ENCODE measurements at places on chromosomes 7 and 10.
A peak's percentile ranks its signal among the peaks of the same experiment; 100 is the strongest.

- peak; percentile 88 for DNase-seq
Measured at GRCh38 chr10:17217631-17218232, 10.3 kb upstream of the VIM start.

DNA sequence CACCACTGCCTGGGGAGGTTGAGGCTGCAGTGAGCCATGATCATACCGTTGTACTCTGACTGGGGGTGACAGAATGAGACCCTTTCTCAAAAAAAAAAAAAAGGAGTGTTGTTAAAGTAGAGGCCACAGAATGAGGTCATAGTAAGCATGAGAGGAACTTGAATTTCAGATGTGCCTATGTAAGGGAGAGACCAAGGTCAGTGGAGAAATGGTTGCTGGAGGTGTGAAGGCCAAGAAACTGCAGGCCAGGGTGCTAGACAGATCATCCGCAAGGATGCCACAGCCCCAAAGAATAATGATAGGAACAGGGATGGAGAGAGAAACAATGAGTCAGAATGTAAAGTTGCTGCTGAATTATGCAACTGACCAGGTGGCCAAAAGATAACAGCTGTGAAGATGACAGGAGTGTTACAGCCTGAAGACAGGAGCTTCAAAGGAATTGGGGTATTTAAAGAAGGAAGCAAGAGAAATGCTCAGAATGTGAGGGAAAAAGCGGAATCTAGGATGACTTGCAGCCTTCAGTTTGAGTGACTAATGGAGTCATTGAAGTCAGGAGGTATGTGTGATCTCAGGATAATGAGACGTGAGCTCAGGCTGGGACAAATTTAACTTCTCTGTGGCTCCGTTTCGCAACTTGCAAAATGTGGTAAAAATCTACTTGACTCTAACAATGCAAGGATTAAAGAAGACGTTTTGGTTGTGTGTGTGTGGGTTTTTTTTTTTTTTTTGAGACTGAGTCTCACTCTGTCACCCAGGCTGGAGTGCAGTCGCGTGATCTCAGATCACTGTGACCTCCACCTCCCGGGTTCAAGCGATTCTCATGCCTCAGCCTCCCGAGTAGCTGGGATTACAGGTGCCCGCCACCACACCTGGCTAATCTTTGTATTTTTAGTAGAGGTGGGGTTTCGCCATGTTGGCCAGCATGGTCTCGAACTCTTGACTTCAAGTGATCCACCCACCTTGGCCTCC is 22.2 kb downstream of the TYW1B start:
- no peak for DNase-seq

DNA sequence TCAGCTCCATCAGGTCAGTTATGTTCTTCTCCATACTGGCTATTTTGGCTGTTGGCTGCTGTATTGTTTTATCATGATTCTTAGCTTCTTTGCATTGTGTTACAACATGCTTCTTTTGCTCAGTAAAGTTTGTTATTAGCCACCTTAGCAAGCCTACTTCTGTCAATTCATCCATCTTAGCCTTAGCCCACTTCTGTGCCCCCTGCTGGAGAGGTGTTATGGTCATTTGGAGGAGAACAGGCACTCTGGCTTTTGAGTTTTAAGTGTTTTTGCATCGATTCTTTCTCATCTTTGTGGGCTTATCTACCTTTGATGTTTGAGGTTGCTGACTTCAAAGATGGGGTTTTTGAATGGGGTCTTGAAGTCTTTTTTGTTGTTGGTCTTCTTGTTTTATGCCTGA is 204.6 kb upstream of the FOXP2 start:
- DNase-seq = no peak

DNA sequence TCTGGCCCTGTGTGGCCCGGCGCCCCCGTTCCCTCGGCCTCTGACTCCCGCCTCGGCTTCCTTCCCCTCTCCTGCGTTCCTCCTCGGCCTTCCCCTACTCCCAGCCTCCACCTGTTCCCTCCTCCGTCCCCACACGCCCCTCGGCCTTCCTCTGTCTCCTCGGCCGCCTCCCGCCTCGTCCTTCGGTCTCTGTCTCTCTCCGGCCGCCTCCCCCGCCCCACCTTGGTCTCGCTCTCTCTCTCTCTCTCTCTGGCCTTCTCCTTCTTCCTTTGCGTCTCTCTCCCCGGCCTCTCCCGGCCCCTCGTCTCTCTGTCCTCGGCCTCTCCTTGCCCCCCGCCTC is 588 bp downstream of the GET4 start:
- no peak for DNase-seq

GRCh38 chr10:30813872-30814481 is 184.4 kb upstream of the LYZL2 start:
- DNase-seq = peak; percentile 84

GRCh38 chr10:1544209-1544673 is 193.1 kb downstream of the ADARB2 start:
- no peak for DNase-seq

DNA sequence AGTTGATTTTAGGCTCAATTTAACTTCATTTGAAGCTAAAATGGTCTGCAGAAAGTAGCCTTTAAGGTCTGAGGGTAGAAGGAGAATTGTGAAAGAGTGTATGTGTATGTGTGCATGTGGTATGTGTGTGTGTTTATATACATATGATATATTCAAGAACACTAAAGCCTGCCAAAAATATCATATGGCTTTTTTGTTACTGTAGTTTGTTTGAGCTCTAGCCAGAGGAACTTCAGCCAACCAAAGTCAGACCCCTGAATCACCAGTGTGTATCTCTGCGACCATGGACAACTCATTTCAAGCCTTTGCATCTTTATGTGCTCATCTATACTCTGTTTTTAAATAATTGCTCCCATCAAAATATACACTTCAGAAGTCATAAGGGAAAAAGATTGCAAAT is 58.4 kb upstream of the HDAC9 start:
- peak; percentile 1 for DNase-seq

- no peak for DNase-seq
Measured at GRCh38 chr7:132030086-132030568, 473.7 kb upstream of the PODXL start.

DNA sequence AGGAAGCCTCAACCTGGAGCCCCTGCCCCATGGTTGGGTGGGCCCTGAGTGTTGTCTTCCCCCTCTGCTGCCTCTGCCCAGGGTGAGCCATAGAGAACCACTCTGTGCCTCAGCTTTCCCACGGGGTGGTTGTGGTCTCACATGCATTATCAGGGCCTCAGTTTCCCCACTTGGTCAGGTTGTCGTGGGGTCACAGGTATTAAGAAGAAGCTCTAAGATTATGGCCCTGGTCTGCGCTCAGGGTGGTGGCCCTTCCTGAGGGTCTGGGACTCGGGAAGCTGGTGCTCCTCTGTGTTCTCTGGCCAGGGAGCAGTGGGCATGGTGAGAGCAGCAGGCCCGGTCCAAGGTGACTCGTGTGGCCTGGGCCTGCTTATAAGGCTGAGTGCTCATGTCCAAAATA is 17.8 kb downstream of the LRRC27 start:
- no peak for DNase-seq

DNA sequence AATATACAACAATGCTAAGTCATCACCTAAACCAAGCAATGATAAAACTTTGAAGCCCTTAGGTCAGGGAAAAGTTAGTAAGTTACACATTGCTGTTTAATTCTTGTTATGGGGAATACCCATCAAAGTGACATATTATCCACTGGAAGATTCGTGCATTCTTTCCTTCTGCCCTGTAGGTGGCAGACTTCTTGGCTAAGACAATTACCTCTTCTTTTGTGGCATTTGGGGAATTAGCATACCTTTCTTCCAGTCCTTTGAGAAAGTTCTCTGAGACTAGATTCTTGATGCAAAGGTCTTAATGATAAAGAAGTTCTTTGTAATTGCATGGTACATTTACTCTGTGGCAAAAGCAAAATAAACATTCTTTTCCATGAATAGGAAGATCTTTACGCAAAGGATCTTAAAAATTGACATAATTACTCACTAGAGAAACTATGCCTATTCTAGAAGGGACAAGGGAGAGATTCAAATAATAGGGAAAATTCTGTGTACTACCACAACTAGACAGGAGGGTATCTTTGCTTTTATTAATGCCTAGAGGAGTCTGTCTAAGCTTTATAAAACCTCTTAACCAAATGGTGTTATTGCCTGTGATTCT is 395.9 kb downstream of the GRM8 start:
- no peak for DNase-seq

GRCh38 chr7:88522771-88523293 is 216.1 kb upstream of the STEAP4 start:
- DNase-seq = no peak

DNA sequence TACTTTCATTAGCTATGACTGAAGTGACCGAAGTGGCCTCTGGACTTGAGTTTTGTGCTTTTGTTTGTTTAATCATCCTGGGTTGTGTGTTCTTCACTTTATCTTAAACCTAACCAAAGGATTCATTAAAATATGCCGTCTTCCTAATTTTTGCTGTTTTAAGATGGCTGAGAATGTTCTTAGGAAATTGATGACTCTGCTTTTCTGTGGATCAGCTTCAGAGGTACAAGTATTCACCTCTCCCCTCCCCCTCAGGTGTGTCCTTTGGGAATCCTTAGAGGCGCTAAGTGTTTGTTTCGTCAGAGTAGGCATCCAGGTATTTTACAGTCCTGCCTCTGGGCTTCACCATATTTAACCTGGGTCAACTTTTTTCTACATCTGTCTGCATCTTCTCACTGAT is 1.1 kb downstream of the CCDC126 start:
- no peak for DNase-seq

DNA sequence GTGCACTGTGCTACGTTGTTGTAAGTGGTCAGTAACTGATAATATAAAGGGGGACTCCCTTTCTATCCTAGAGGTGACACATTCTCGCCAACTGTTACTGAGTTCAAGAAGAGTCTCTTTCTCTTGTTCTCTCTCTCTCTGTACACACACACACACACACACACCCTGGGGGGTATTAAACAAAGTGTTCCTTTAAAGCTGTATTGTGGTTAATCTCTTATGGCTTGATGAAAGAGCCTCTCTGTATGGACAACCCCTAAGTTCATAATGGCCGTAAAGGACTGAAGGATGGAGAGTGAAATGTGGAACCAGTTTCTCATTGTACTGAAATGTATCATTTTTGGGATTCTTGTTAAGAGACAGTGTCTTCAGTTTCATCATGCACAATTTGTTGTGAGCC is 145.2 kb upstream of the BMPER start:
- DNase-seq = no peak

DNA sequence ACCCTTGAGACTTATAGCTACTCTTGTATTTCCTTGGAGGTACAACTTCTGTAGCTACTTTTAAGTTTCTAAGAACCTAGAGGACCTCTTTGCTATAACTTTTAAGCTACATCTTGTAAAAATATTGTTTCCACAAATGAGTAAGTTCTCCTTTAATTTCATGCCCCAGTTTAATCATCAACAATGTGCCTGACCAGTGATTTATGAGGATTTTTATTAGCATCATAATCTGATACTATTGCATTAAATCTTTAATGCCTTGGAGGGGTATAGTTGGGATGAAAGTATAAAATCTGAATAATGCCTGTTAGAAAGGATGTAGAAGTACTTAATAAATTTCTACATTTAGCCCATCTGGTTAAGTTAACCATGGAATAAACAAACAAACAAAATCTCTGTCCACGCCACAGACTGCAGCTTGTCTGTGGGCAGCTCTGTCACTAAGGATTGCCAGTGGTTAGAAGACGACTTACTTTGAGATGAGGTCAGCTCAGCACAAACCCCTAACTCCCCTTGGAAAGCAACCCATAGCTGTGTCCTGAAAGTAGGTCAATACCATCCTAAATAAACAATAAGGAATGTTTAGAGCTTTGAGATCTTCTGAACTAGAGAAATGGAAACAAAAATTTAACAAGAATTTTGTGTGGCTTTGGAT is 18.3 kb downstream of the UBE2D1 start:
- no peak for DNase-seq

DNA sequence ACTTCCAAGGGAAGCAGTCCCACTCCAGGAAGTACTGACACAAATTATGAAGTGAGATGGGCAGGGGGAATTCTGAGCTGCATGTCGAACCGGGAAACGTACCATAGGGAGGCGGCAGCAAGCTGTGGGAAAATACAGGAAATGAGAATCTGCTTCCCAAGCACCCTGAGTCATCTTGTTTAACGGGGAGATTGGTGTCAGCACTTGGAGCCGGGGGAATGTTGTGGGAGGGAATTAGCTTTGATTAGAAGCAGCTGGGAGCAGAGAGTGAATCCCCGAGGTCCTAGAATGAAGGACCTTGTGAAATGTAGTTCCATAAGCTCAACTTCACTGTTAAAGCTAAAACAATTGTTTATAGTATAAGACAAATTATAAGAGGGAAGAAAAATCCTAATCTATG is 141.4 kb upstream of the PRKCQ start:
- peak; percentile 84 for DNase-seq
